Amygdala (tissue), 56 donors: ENCODE measurements at places on chromosomes 2 and 18.

DNA sequence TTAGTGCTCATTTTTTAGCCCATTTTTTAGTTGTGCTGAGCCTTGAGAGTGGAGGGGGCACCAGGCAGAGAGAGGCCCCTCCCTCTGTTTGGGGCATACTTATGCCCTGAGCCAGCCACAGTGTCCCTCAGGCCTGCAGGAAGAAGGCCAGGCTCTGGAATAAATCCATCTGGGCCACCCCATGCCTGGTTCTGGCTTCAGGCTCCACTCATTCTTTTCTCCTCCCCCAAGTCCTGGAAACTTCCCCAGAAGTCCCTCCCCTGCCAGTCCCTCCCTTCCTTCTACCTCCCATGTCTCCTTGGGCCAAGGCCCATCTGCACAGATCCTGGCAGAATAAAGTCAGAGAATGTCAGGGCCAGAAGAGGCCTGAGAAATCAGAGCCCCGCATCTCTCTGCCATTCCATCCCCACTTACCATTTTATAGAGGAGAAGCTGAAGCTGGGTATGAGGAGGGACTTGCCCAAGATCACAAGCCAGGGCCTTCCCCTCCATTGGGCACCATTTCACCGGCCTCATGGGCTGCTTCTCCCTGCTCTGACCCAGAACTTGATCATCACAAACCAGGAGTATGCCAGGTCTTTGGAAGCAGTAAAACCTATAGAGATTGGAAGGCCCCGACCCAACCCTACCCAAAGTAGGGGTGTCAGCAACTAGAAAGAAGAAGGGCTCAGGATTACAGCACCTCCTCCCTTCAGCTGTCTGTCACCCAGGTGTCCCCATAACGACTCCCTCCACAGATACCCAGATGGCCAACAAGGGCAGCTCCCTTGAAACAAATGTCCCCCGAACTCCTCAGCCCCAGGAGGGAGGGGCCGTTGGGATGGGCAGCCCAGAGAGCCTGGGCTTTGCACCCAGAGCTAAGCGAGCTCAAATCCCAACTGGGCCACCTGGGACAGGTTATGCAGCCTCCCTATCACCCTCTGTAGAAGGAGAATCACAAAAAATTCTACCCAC, 108.4 kb downstream of the POLR1A start:
- DNase-seq = peak; percentile 23

DNA sequence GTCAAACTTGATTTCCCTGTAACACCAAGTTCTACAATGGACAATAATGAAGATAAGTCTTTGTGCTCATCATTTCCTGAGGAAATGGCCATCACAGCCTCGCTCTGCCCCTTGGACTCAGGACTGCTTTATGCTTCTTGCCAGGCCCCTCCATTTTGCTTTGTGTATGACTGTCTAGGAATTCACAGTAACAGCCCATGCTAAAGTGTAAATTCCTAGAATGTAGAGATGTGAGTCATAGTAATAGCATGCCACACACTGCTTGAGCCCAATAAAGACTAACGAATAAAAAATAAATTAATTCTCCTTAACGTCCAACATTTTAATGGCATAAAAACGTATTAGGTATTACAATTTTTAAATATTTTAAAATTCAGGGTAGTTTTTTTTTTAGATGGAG, 226.5 kb downstream of the PID1 start:
- DNase-seq = no peak

GRCh38 chr18:40676668-40677067, 1278.4 kb upstream of the PIK3C3 start:
- DNase-seq = no peak

GRCh38 chr2:233994151-233994550, 56.4 kb upstream of the SPP2 start:
- DNase-seq = no peak

GRCh38 chr2:95076705-95077529, 44.7 kb downstream of the MRPS5 start:
- DNase-seq = peak; percentile 70

DNA sequence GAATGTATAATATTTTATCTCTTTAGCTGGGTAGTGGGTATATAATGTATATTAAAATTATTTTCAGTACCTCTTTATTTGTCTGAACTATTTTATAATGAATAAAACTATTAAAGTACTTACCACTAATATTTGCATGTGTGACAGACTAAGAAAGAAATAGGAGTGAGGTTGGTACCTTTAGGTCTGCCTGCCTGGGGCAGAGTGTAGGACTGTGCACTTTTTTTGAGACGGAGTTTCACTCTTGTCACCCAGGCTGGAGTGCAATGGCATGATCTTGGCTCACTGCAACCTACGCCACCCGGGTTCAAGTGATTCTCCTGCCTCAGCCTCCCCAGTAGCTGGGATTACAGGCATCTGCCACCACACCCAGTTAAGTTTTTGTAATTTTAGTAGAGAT, 18.8 kb downstream of the NCOA1 start:
- no peak for DNase-seq

DNA sequence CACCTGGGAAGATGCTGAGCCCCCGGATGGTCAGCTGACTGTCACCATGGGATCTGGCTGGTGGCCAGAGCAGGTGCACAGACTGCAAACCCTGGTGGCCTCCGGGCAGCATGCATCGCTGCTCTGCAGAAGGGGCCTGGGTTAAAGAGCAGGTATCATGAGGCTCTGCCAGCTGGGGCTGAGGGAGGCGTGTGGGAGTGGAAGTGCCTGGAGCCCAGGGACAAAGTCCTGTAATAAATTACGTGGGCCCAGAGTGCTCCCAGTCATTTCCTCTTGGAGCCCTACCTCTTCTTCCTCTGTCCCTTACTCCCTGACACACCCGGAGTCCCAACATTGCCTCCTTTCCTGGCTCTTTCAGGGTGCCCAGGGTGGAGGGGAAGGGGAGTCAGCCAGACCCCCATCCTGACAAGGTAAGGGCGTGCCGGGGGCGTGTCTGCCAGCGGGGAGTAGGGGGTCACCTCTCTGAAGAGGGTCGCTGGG, at the start of gene MYO7B:
MYO7B (plus strand) TSS at position 262 of the 480 bp plus-strand sequence. CDS start 24,040 bp downstream, outside the sequence.
- no peak for DNase-seq

DNA sequence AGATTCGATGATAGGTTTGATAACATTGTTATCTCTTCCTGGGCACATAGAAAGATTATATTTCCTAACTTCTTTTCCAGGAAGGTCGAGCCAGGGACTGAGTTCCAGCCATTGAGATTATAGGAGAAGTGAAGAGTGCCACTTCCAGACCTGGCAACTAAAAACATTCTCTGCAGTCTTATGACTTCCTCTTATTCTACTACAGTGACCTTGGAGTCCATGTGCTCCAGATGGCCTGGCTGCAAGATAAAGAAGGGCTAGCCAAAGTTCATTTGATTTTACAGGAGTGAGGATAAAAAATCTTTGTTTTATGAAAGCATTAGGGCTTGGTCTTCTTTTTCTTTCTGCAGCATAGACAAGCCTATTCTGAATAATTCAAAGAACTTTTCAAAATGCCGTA, 363.0 kb downstream of the FSIP2 start:
- DNase-seq = no peak

- DNase-seq = no peak
Observed at GRCh38 chr2:219961947-219962498, 334.6 kb downstream of the SLC4A3 start.

GRCh38 chr2:189654641-189655040, 6.6 kb upstream of the ASNSD1 start:
- DNase-seq = no peak

DNA sequence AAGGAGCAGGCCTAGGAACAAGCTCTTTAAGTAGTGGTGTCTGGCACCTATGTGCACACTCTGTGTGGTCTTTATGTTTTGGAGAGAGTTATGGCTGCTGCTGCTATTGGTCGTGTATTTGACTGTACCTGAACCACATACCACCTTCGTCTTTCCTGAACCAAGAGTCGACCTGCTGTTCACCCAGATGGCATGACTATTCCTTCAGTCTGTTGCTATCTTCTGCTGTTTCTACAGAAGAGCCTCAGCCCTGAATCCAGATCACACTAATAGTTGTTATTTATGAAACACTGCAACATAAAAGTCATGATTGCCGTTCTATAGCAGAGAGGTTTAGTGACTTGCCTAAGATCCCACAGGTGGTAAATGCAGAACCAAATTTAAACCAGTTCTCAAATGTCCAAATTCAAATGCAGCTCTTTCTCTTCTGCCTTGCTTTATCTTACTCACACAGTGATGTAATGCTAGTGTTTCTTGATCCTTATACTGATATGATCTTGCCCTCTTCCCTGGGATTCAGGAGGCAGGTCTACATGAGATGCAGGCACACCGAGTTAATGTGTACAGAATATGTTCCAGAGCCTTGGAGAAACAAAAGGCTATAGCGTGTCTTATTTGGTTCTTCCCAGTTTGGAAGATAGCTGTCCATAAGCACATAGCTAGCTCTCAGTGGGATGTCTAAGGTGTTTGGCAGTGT, 122.1 kb upstream of the FOSL2 start:
- no peak for DNase-seq

GRCh38 chr2:134134827-134135226, 119.0 kb upstream of the MGAT5 start:
- no peak for DNase-seq

DNA sequence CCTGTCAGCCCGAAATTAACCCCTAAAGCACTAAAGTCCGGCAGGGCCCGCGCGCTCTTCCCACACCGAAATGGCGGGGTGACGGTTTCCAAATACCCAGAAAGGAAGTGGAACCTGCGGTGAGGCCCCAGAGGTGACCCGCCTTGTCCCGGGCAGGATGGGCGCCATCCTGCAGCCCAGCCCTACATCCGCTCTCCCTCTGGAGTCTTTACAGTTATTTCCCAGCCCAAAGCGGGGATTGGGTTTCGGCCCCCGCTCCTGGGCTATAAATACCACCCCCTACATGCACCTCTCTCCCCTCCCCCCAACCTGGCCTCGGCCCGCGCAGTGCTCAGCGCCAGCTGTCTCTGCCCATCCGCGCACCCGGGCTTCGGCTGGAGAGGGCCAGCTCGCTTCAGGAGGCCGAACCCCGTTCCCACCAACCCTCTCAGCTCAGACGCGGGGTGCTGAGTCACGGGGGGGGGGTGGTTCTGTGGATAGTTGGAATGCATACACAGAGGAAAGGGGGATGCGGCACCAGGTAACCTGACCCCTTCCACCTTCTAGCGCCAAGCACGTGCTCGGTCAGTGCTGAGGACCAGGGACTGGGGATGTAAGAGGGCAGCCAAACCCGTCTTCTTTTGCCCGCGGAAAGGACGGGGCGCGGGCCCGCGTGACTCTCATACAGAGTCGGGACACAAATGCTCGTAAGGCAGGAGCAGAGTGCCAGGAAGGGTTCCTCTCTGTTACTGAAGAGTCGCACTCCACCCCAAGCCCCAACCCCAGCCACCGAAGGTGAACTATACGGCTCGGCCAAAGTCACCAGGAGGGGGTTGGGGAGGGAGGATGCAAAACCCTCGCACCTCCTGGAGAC, at the start of gene TUBA4B:
TUBA4B (plus strand) TSS at position 344 of the 853 bp plus-strand sequence; CDS start at position 509, 165 bp downstream.
- no peak for DNase-seq

GRCh38 chr2:232132181-232132580, 170.7 kb downstream of the DIS3L2 start:
- DNase-seq = no peak

GRCh38 chr2:16149349-16150243, 209.2 kb downstream of the MYCN start:
- no peak for DNase-seq

DNA sequence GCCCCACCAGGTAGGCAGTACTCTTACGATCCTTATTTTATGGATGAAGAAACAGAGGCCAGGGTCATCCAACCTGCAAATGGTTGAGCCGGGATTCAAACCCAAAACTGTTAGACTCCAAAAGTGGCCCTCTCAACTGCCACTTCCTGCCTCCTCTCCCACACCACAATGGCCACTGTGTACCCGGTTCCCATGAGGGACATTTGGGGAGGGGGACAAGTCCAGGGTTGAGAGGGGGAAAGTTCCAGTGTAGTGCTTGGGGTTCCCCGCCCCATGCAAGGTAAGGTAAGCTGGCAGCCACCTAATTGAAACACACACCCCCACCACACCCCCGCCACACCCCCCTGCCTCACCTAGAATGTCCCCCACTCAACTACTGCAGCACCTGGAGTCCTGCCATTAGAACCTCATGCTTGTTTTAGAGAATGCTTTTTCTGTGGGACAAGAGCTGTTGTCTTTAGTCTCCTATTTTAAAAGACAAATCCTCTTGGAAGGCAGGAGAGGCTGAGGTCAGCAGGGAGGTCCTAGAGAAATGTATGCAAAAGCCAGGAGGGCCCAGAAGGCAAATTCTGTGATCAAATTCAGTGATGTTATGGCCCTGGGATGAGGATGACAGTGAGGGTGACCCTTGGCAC, 145.2 kb downstream of the ZFP36L2 start:
- no peak for DNase-seq

DNA sequence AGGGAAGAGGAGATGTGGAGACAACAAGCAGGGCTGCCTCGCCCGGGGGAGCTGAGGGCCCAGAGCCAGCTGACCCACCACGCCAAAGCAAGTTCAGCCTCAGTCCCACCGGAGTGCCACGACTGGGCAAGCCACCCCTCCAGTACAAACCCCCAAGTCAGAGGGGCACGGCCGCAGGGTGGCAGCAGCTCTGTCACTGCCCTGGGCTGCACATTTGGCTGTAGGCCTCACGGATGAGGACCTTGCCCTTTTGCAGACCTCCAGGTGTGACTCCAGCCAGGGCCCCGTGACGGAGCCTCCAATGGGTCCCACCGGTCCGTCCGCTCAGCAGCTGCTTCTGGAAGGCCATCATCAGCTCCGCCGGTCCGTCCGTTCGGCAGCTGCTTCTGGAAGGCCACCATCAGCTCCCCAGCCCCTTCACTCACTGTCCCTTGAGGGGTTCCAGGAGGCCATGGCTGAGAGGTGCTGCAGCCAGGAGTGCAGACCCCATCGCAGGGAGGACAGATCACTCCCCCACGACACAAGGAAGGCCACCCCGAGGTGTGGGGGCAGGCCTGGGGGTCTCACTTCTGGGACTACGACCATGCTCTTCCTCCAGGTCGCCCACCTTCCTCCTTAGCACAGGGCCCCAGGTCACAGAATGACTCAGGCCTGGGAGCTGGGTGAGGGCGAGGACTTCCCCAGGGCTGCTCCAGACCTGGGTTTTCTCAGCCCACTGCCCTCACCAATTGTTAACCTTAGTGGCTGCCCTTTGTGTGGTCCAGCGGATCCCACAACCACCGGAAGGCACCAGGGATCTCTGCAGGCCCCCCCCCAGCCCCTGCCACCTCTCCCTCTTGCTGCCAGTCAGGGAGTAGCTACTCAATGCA, 24.6 kb upstream of the STK25 start:
- DNase-seq = no peak

DNA sequence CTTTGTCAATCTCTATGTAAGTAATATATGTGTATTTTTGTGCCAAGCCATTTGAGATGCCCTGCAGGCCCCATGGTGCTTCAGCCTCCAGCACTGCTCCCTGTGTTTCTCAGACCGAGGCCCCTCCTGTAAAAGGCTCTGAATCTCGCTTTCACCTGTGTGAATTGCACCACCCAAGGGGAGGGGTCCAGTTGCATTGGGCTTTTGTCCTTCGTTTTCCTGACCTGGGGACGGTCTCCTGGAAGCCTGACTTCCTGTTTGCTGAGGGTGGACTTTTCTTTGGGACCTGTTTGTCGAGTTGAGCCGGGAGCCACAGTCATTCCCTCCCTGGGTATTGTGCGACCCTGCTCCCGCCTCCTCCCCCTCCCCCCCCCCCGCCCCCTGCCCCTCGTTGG, 48.9 kb downstream of the AGAP1 start:
- DNase-seq = no peak
